ENCODE measurements at places on chromosomes 6 and 20. TPM values are rescaled to one million over a fixed set of nuclear protein-coding genes. Genes with fewer than 3 reads are reported as not detected.

- H3K36me3 ChIP-seq: no peaks in the 10 kb centered on the region
- no peak overlapping the region for H3K4me3 ChIP-seq
- H3K4me1 ChIP-seq: no peaks in the 10 kb centered on the region
- no peak for DNase-seq
- H3K27ac ChIP-seq: no peak overlapping the region
These were observed 922.1 kb downstream of the EPHA7 start for GRCh38 chr6:92497281-92497680.

DNA sequence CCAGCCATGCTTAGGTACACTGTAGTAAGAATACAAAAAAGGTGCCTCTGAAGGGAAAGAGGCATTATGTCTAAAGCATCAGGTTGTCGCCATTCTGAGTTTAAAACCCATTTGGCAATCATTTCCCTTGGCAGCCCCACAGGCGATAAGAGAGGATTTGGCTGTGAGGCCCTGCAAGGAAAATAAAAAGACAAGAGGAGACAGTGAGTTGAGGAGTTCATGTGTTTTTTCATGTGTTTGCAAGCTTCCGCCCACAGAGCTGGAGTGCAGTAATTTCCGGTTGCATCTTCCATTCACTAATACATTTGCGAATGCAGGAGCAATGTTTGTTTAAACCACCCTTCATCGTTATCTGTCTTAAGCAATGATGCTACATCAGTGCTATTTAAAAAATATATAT is 138.5 kb upstream of the SOX4 start:
- no peaks in the 10 kb centered on the region for H3K36me3 ChIP-seq
- no peak overlapping the region for H3K27ac ChIP-seq
- no peaks in the 10 kb centered on the region for H3K4me1 ChIP-seq
- no peak for DNase-seq

The PPP1R16B gene
- total RNA-seq: 99.3 TPM

The CDC40 gene
- total RNA-seq: 37.3 TPM

The SPDEF gene
- total RNA-seq: not detected

GRCh38 chr20:35329435-35330139 is 37.4 kb upstream of the FAM83C start:
- no peak overlapping the region for H3K27ac ChIP-seq
- H3K4me1 ChIP-seq: no peaks in the 10 kb centered on the region

DNA sequence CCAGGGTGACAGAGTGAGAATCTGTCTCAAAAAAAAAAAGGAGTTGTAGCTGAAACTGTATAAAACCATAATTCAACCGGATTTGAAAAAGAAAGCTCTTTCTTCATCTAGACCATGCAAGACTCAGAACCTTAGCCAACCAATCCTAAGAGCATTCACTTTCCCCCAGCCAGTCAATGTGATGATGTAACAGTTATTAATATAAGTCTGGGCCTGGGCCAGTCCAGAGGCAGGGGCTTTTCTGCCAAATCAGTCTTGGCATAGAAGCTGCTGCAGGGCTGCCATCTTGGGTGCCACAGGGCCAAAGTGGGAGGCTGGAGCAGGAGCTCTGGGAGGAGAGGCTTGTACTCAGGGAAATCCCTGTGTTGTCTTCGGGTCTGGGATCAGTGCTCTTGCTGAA is 288.4 kb downstream of the CLIC5 start:
- peak overlapping the region; percentile 54 for H3K27ac ChIP-seq
- no peak overlapping the region for H3K4me3 ChIP-seq
- no peaks in the 10 kb centered on the region for H3K27me3 ChIP-seq

Measured in activated B cell treated with CpG ODN at 0.5 μM for 24 hours (primary cell).